Activated CD4-positive, alpha-beta T cell treated with anti-CD3 and anti-CD28 coated beads, Interleukin-2, amount 50 U/mL, for 24 hours (primary cell): ENCODE measurements at places on chromosomes 11 and 22.

DNA sequence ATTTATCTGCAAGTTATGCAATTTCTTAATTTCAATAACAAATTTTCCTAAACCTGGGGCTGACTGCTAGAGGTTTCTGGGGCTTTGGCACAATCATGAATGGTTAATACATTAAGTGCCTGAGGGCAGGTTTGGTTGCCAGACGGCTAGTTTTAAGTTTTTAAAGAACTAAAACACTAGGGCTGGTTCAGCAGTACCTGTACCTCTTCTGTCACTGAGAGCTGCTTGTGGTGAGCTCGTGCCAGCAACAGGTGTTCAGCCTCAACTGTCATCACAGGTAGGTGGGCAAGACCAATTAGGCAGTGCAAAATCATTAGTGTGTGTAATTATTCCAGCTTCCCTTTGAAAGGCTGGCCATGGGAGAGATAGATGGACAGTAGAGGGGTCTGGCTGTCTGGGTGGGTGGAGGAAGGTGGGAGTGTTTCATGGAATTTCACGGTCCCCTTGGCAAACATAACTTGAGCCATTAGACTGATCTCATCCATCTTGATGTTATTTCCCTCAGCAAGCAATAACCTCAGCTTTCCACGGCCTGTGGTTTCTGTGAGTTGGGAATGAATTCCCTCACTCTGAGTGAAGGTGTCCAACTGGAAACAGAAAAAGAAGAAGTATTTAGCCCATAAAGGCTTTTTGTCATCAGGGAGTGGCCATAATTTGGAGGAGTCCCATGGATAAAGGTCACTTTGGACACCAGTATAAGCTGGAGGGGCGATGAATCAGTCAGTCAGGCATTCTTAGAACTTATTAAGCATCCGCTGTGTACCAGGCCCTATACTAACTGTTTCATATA lies 114.8 kb downstream of the SNX19 start:
- DNase-seq: no peak

- DNase-seq: no peak
Measured at GRCh38 chr11:128720522-128720985, 26.7 kb downstream of the FLI1 start.

- no peak for DNase-seq
Measured at GRCh38 chr11:14202251-14203196, 156.5 kb downstream of the RRAS2 start.

- no peak for DNase-seq
Measured at GRCh38 chr11:94537031-94537600, 6.6 kb upstream of the FUT4 start.

- no peak for DNase-seq
Measured at GRCh38 chr11:83427501-83427900, 141.3 kb upstream of the CCDC90B start.

DNA sequence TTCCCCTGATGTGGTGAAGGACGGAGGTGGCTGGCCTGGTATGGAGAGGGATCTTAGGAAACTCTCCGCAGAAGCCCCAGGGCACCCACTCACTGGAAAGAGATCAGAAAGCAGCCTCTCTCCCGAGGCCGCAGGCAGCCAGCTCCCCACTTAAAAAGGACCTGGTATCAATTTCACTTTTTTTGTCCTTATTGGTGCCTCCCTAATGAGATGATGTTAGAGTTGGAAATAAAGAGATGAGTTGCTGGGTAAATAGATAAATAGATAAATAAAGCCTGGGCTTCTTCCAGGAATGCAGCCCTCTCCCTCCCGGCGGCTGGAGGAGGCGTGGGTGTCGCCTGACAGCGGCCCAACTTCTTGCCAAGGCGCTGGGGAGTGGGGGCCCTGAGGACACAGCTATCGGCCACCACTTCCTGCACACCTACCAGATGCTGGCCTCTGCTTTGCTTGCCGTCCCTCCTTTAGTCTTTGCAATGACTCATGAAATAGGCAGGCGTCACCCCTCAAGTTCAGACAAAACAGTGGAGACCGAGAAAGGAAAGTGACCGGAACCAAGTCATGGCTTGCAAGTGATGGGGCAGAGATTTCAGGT lies 42.9 kb downstream of the LINC01488 start:
- no peak for DNase-seq

- no peak for DNase-seq
Measured at GRCh38 chr22:20807315-20807752, 33.4 kb downstream of the SERPIND1 start.

DNA sequence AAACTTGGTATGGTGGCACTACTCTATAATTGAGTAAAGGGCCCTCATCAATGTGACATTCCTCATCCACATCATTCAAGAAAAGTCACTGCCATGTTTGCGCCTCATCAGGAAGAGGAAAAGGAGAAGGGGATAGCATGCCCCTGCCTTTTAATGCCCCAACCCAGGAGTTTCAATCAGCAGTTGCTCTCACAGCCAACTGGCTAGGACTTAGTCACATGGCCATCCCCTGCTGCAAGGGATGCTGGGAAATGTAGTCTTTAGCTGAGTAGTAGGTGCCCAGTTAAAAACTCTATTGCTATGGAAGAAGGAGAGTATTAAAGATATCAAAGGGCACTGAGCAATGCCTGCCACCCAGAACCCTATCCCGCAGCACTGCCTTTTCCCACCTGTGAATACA lies 10.9 kb upstream of the CCND1 start:
- DNase-seq: no peak

DNA sequence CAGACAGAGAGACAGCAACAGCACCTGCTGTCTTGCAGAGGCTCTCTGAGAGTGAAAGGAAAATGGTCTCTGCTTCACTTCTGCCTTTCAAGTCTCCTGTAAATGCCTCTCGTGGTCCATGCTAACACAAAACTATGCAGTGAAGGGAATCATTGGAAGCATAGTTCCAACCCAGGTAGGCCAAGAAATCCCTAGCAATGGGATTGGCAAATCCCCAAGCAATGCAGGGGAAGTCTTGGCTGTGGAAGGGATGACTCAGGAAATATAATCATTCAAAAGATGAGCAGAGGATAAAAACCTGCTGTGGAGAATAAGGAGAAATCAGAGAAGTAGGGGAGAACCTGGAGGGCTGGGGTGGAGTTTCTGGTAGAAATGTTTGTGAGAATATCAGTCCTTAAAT lies 216.1 kb upstream of the ZBED5 start:
- DNase-seq: no peak

DNA sequence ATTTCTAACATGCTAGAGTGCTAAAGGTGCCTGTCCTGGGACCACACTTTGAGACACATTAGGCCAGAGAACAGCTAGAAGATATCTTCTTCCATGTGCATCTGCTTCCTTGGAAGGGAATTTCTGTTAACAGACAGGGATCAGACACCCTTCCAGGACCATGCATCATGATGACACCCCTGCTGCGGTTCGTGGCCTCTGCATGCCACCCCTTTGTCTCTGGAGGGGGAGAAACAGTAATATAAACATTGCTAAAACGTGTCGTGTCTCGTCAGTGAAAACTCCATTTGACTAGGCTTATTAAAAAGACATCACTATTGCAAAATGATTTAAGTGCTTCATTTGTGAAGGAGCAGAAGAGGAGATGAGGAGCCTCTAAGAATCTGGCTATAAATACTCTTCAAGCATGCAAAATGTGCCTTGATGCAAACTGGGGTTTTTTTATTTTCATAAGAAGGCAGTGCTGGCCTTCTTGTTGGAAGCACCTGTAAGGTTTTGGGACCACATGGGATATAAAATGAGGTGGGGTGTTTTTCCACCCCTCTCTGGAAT lies 141.6 kb downstream of the MYO18B start:
- DNase-seq: no peak

DNA sequence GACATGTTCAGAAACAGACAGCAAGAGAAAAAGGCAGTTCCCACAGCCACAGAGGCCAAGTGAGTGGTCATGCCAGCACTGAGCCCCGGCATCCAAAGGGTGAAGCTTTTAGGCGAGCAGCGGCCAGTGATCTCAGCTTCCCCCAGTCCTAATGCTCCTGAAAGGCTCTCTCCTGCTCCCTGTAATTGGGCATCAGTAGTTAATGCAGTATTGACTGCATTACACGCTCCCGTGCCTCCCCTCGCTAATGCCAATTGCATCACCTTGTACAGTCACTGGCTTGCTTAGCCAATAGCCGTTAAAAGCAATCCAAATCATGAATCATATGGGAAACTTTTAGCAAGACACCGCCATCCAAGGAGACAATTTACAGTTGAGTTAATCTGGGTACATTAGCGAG lies 4.9 kb downstream of the LMO1 start:
- DNase-seq: no peak

- DNase-seq: no peak
Measured at GRCh38 chr11:101707477-101707876, 123.7 kb upstream of the TRPC6 start.

DNA sequence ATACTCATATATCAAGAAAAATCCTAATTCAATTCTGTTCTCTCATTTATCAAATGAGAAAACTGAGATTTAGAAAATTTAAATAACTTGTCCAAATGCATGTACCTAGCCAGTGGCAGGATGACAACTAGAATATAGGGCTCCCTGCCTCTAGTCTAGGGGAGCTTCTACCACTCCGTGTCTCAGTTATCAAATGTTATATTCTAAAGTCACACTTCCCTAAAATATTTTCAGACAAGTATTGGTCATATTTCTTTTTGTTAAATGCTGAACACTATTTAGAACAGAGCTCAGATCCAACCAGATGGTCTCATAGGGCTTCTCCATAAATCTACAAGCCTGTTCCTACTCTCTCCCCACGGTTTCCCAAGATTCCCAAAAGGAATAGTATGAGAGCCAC lies 26.3 kb downstream of the KCNJ1 start:
- no peak for DNase-seq

DNA sequence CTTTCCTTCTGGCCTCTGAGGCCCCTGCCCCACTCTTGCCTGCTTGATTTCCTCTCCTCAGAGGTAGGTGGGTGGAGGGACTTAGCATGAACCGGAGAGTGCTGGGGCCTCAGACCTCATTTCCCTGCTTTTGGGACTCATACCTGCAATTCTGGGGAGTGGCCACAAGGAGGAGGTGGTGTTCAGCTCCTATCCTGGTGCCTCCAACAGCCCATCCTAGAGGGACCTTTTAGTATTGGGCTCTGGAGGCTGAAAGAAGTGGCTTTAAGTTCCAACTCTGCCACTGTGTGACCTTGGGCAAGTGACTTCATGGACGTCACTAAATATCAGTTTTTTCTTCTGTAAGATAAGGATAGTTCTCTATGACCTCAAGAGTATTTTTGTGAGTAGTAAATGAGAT lies 98.6 kb downstream of the KIAA1671 start:
- DNase-seq: no peak

DNA sequence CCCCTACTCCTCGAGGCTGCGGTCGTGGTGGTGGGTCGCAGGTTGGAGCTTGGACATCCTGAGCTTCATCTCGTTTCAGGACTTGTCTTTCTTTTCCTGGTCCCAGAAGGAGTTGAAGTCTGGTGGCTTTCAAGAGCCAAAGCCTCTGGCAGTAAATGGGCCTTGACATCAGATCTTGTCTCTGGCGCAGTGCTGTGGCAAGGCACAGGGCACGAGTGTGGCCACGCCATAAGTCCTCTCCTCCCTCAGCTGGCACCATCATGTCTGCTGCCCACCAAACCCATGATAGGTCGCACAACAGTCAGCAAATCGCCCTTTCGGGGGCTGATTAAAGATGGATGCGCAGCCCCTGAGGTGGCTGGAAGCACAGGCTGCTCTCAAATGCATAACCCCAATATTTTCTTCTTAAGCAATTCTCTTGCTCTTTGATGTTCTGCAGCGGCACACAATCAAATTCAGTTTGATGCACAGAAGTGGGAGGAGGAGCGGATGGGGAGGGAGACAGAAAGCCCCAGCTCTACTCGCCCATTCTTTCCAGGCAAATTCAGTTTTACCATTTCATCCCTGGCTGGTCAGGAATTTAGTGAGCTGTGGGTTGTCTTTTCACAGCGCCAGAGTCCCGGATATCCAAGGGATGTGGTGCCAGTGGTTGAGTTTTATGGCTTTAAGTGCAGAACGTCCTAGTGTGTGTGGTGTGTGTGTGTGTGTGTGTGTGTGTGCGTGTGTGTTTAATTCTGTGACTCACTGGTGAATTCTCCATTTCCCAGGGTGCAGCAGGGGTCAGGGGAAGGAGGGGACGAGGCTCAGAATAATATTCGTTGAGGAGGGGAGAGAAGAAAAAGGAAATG lies 162.0 kb downstream of the DSCAML1 start:
- no peak for DNase-seq

DNA sequence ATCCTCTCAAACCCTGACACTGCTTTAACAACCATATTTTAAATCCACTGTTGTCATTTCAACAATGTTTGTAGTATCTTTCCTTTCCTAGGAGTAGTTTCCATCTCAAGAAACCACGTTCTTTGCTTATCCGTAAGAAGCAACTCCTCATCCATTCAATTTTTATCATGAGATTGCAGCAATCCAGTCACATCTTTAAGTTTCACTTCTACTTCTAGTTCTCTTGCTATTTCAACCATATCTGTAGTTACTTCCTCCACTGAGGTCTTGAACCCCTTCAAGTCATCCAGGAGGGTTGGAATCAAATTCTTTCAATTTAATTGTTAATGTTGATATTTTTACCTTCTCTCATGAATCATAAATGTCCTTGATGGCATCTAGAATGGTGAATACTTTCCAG lies 22.4 kb downstream of the CCDC82 start:
- no peak for DNase-seq

DNA sequence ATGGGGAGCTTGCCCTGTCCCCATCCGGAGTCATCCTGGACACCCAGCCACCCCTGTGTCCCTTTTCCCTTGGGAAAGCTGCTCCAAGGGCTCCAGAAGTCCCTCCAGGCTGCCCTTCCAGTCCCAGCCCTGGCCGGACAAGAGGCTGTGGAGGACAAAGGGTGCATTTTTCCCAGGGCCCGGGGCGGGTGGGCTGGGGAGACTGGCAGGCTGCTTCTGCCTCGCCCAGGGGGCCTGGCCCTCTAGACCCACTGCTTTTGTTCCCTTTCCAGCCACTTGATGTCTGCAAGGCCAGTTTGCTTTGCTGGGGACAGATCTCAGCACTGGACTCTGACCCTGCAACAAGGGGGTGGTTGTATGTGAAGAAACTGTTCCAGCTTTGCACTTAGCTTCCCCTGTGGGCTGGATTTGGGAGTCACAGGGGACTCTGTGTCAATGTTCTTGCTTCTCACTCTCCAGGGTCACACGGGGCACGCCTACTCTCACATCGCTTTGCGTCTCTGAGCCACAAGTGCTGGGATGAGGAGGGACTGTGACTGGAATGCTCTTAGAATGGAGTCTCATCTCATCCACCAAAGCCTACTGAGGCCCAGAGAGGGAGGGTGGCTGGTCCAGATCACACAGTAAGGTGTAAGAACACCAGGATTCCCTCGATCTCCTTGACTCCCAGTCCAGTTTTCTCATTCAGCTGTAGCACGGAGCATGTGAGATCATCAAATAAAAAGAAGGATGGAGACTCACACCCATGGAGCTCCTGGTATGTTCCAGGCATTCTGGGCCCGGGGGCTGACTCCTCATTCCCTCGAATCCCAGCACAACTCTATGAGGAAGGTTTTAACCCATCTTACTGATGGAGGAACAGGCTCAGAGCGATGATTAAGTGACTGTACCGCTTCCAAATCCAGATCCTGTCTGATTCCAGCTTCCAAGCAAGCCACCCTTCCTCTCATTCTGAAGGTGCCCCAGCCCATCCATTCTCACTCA lies 59.9 kb downstream of the FBXO7 start:
- no peak for DNase-seq
